Lung (tissue), 17 donors: ENCODE measurements at places on chromosomes 1 and 21. TPM values are rescaled to one million over a fixed set of nuclear protein-coding genes. Genes with fewer than 3 reads are reported as not detected.

GRCh38 chr21:25496825-25497482 lies 110.3 kb downstream of the MRPL39 start:
- no peak overlapping the region for H3K4me3 ChIP-seq
- H3K27ac ChIP-seq, result no peak overlapping the region
- H3K4me1 ChIP-seq, result no peaks in the 10 kb centered on the region
- H3K27me3 ChIP-seq, result no peaks in the 10 kb centered on the region
- DNase-seq, result no peak

- no peaks in the 10 kb centered on the region for H3K36me3 ChIP-seq
- DNase-seq, result no peak
- H3K4me3 ChIP-seq, result no peak overlapping the region
- no peak overlapping the region for H3K27ac ChIP-seq
- H3K27me3 ChIP-seq, result no peaks in the 10 kb centered on the region
- H3K4me1 ChIP-seq, result no peaks in the 10 kb centered on the region
These were observed 8.3 kb downstream of the MCOLN2 start for GRCh38 chr1:84988588-84988987.

The OR10J1 gene
- not detected for total RNA-seq

DNA sequence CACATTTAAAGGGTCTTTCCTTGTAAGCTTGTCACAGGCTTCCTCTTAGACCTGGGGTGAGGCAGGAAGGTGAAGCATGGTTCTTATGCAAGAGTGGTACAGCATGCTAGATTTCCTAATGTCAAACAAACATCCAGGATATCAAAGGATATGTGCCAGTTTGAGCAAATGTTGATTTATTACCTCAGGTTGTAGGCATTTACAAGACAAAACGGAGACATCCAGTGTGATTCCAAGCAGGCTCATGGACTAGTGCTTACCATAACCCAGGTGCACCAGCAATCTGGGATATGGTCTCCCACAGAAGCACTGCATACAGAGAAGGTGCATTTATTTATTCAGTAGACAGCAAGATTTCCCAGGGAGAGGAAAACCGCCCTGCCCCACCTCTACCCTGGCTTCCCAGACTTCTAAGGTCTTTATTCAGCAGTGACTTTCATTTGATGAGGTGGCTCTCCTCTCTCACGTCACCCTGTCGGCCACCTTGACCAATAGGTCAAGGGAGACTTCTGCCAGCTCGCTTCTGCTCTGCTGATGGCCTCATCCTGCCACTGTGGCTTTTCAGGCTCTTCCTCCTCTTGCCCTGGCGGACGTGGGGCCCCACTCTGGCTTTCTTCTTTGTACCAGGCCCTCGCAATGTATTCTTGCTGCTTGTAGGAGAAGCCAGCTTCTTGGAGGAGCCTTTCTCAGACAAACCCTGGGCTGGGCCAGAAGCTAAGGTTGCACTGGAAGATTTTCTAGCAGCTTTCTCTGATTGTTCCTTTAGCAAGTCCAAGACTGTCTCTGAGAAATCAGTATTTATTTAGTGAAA lies 25.6 kb downstream of the HHIPL2 start:
- H3K4me3 ChIP-seq, result no peak overlapping the region
- H3K36me3 ChIP-seq, result no peaks in the 10 kb centered on the region
- no peak overlapping the region for H3K27ac ChIP-seq
- no peaks in the 10 kb centered on the region for H3K27me3 ChIP-seq

The FLVCR1 gene
- total RNA-seq, result 17.4 TPM

The CFHR1 gene
- total RNA-seq, result 0.82 TPM

DNA sequence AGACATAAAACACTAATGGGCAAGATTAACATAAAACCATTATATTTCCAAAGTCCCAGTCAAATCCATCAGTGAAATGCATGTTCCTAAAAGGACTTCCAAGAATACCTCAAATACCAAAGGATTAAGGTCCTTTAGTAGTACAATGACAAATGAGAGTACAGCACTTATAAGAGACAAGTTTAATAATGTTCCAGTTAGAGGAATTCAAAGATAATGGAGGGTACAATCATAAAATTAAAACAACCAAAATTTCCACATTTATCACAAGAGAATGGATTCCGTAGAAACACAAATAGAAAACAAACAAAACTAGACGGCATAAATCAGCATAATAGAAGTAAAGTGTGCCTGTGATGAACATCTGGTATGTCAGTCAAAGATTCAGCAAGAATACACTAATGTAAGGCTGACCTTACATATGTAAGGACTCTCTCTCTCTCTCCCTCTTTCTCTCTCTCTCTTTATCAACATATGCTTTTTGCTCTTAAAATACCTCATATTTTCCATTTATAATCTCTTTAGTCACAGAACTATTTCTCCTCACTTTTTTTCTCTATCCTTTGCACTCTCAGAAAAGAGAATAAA lies 32.8 kb upstream of the C1orf53 start:
- H3K4me1 ChIP-seq, result no peaks in the 10 kb centered on the region
- no peaks in the 10 kb centered on the region for H3K27me3 ChIP-seq
- no peak overlapping the region for H3K27ac ChIP-seq
- DNase-seq, result no peak

The C1QTNF12 gene
- total RNA-seq, result 1.5 TPM
